Hematopoietic multipotent progenitor cell (in vitro differentiated cells): ENCODE measurements at places on chromosomes 13 and 19.

DNA sequence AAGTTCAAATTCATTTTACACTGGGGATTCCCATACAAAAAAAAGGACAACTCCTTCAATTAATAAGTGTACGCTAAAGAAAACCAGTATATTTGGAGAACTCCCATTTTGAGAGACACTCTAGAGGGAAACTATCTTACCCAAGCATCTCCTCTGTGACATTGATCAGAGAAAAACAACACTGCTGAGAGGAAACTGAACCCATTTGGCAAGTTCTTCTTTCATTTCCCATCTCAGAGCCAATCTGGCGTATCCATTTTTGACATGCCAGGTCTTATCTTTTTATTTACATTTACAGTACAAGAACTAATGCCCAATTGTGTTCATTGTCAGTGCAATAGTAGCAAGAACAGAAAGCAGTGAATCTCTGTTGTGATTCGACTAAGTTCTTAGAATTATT is 30.1 kb downstream of the LIG4 start:
- no peak for DNase-seq

- DNase-seq: no peak
Observed at GRCh38 chr13:25214491-25215252, 42.6 kb upstream of the AMER2 start.

GRCh38 chr19:38606131-38606530 is 11.6 kb downstream of the MAP4K1 start:
- no peak for DNase-seq

DNA sequence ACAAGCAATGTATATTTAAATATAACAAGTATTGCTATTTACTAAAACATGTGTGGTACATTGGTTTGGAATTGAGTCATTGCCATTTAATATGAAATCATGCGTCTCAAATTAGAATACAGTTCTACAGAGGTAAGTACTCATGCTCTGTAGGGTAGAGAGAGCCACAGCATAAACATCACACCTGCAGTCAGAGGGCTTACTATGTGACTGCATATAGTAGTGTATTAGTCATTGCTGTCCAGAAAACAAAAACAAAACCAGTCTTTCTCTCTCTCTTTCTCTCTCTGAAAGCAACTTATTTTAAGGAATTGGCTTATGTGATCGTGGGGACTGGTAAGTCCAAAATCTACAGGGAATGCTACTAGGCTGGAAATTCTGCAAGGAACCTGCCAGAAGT is 370.3 kb downstream of the GPC5 start:
- DNase-seq: no peak

GRCh38 chr13:40517486-40518480 is 148.7 kb downstream of the FOXO1 start:
- no peak for DNase-seq

DNA sequence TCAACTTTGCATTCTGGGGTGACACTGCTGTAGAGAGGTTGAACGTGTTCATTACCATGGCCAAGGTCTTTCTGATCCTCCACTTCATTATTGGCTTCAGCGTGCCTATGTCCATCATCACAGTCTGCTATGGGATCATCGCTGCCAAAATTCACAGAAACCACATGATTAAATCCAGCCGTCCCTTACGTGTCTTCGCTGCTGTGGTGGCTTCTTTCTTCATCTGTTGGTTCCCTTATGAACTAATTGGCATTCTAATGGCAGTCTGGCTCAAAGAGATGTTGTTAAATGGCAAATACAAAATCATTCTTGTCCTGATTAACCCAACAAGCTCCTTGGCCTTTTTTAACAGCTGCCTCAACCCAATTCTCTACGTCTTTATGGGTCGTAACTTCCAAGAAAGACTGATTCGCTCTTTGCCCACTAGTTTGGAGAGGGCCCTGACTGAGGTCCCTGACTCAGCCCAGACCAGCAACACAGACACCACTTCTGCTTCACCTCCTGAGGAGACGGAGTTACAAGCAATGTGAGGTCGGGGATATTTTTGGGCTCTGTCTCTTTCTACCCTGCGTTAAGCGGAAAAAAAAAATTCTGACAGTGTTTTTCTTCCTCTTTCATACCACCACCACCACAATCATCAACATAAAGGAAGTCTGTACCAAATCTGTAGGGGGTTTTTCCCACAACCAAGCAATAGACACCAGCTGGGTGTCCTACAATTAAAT is 29.5 kb downstream of the FPR3 start:
- peak; percentile 24 for DNase-seq

DNA sequence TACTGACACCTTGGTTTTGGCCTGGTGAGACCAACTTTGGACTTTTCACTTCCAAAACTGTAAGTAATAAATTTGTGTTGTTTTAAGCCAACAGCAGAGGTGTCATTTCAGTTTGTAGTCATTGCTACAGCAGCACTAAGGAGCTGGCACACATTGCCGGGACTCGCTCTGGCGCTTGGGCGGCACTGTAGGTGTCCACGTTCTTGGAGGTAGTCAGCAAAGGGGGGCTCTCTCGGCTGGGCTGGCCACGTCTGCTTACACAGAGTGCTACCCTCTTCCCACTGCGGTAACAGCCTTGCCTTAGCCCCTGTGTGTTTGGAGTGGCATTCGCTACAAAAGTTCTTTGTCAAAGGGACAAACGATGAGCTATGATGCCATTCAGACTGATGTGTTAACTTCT is 44.7 kb downstream of the HTR2A start:
- no peak for DNase-seq

GRCh38 chr19:45752639-45753038 is 16.4 kb downstream of the SIX5 start:
- DNase-seq: no peak

DNA sequence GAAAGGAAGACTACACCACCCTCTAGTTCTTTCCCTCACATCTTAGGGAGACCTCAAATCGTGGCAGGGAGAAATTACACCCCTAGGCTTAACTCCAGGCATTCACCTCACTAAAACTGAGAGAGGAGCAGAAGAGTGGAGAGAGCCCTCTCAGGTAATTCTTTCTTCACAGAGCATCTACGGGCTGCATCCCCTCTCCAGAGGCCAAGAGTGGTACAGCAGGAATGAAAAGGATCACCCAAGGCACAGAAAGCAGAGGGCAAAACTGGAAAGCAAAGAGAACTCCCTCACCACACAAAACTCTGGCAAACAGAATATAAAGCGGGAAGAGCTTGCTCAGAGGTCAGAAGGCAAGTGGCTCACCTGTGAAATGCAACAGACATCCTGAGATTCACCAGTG is 661.2 kb downstream of the TBC1D4 start:
- no peak for DNase-seq

DNA sequence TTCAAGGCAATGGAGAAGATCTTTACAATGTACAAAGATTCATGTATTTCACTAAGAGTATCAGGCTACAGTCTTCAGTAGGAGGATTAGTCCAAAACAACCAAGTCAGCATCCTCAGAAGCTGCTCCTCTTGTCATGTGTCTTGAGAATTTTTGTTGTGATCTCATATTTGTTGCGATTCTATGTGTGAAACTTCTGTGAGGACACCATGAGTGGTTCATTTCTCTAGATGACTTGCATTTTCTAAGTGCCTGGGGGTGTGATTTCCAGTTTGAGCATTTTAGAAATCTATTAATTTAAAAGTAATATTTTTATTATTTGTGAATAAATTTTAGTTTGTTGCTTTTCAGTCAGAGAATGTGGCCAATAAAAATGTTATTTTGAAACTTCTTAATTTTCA is 94.5 kb downstream of the RAP2A start:
- DNase-seq: no peak

DNA sequence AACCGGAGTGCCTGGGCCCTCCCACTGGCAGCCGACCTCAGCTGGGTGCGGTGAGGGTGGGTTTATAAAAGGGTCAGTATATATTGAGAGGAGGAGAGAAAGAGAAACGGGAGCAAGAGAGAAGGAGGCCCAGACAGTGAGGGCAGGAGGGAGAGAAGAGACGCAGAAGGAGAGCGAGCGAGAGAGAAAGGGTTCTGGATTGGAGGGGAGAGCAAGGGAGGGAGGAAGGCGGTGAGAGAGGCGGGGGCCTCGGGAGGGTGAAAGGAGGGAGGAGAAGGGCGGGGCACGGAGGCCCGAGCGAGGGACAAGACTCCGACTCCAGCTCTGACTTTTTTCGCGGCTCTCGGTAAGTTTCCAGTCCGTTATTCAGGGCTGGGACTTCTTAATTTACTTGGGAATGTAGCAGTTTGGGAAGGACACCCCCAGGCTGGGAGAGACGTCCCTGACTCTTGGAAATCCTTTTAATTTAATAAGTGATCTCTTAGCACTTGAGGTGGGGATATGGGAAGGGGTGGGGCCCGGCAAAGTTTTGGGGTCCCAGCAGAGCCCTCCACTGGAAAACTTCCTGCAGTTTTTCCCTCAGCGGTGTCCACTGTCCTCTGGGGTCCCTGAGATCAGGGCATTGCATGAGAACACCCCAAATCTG is at the start of gene EMP3:
TSS of gene EMP3 (plus strand) at position 288 of the 646 bp plus-strand sequence. CDS start 1,293 bp downstream, outside the sequence.
- DNase-seq: peak; percentile 90

GRCh38 chr19:38736036-38736412 is 8.2 kb downstream of the CAPN12 start:
- peak; percentile 60 for DNase-seq

DNA sequence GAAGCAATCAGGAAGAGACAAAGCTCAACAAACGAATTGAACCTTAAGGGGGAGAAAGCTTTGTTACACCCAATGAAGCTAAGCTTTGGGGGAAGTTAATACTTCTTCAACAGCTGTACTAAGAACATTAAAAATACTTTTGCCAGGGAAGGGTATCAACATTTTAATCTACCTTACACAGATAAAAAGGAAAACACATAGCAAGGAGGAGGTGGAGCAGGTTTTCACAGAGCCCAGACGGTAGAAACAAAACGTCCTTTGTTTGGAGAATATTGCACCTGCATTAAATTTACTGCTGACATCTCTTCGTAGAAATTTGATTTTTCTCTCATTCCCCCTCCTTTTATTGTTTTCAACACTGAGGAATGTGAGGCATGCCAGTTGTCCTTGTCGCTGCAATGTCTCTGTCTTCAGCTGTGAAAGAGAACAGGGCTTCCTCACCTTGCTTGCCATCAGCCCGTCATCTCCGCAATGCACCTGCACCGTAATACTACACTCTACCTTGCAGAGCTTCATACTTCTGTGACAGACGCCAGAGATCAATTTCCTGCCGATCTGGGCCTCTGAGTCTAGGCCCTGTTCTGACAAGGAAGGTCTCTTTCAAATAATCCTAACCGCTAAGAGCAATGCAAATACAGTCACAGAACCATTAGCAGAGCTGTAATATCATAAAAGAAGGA is 270.8 kb downstream of the SPRY2 start:
- no peak for DNase-seq

GRCh38 chr19:19533841-19534240 is 4.2 kb upstream of the CILP2 start:
- DNase-seq: no peak

- no peak for DNase-seq
Observed at GRCh38 chr13:31827707-31828106, 88.4 kb downstream of the RXFP2 start.

- DNase-seq: no peak
Observed at GRCh38 chr19:34284505-34284904, 30.2 kb downstream of the GARRE1 start.

DNA sequence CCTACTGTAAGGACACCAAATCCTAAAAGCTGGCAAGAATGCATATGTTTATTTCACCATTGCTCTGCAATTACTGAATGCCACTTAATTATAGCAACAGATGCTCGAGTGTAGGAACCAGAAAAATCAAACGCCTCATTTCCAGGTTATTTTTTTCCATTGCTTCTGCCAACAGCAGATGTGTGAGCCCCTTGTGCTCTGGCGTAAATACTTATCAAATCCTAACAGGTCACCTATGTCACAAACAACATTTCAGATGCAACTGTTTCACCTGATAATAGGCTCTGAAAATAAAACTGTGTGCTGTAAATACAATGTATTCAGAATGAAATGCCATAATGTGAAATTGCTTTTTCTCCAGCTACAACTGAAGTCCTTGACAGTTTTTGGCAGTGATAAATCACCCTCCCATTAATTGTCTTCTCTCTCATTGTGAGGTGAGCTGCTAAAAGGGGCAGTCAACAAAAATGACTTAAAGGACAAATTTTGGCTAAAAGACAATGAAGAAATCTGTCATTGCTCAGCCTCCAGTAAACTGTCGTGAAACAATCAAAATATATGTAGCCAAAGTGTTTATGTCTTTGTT is 344.0 kb downstream of the DACH1 start:
- no peak for DNase-seq

DNA sequence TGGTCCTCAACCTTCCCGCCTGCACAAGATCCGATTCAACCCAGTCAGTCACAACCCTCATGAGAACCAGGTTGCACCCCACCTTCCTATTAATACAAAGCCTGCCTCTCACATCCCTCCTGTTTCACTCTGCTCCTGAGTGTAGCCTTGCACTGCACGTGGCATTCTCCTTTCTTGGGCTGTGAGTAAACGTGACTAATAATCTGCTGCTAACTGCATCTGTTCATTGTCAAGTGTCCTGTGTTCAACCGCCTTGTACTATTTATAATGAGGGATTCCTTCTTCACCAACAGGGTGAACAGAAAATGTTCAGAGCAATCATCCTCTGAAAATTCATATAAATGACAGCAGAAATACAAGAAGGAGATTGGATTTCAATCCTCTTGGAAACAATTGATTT is 1608.2 kb downstream of the SLITRK5 start:
- no peak for DNase-seq

DNA sequence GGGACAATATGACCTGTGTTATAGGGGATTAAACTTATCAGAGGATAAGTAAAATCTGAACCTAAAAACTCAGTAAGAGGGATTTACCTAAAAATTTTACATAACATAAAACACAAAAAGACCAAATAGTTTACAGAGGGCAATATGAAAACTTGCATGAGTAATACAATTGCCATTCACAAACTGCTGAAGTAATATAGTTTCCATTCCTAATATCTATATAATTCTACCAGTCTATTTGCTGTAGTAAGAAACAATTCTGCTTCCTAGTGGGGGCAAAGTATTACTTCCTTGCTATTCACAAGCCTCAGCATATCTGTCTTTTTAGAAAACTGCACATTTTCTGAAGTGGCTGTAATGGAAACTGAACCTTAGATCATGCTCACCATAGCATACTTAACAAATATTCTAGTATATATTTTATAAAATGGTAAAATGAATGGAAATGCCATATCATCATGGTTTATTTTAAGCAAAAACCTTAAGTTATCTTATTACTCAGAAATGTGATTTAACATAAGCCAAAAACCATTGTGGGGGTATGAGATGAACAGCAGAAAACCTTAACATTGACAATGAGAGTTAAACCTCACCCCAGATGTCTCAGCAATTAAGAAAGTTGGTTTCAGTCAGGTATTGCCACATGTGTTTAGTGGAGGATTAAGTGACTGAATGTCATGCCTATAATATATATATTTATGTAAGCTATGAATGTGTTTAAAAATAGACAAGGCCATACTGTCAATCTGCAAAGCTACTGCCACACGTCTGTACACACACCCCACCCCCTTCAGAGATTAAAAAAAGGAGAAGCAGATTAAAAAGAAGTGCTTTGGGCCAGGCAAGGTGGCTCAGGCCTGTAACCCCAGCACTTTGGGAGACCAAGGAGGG is 136.8 kb downstream of the MIPEP start:
- DNase-seq: no peak
